ENCODE measurements at places on chromosomes 6 and 20. TPM values are rescaled to one million over a fixed set of nuclear protein-coding genes. Genes with fewer than 3 reads are reported as not detected.

Gene RIMS1
- total RNA-seq, result 22.2 TPM

Gene CPNE5
- total RNA-seq, result 1.3 TPM

GRCh38 chr20:10953437-10953836 is 279.6 kb upstream of the JAG1 start:
- no peak for DNase-seq

DNA sequence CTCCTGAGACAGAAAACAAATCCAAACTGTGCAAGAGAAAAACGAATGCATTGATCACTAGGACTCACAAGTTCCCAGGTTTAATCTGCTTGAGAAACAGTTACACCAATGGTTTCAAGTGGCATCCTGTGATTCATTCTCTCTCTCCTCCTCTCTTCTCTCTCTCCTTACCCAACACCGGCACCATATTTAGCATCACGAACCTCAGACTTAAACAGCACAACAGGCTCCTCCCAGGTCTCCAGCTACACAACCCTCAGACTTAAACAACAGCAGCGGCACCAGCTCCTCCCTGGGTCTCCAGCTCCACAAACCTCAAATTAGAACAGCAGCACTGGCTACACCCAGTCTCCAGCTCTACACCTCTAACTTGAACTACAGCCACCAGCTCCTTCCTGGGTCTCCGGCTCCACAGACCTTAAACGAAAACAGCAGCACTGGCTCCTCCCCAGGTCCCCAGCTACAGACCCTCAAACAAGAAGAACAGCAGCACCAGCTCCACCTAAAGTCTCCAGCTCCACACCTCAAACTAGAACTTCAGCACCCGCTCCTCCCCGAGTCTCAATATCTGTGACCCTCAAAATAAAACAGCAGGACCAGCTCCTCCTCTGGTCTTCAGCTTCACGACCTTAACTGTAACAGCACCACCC is 355.9 kb downstream of the PREX1 start:
- DNase-seq, result no peak

GRCh38 chr6:33959329-33959651 is 155.5 kb upstream of the MLN start:
- DNase-seq, result no peak

GRCh38 chr20:11861479-11861878 is 56.2 kb upstream of the BTBD3 start:
- peak; percentile 19 for DNase-seq

DNA sequence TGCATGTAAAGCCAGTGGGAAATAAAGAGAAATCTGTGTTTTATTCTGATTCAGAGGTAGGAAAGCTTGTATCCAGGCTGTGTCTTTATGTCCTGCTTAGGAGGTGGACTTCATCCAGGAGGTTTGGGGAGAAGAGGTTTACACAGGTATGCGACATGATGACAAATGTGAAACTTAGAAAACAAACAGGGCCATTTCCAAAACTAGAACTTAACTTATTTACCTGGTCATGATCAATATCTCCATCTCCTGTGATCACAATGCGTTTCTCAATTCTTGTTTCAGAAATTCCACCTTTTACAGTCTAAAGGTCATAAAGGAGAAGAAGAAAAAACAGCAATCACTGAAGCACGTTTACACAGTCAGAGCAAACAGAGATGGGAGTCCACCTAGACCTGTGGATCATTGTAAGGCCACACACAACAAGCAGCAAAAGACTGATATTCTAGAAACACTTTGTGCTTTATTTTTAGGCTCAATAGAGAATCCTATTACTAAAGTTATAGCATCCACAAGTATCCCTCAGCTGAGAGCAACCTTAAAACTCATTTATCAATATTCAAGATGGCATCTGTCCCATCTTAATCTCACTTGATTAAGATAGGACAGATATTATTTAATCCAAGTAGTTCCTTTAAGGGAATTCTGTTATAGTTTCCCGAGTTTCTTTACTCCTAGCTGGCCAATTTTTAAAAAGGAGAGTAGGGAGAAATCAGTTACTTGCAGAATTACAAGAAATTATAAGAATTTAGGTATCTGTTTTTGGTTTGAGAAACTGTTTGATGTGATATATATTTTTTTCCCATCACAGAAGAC is 36.4 kb downstream of the SMLR1 start:
- no peak for DNase-seq

DNA sequence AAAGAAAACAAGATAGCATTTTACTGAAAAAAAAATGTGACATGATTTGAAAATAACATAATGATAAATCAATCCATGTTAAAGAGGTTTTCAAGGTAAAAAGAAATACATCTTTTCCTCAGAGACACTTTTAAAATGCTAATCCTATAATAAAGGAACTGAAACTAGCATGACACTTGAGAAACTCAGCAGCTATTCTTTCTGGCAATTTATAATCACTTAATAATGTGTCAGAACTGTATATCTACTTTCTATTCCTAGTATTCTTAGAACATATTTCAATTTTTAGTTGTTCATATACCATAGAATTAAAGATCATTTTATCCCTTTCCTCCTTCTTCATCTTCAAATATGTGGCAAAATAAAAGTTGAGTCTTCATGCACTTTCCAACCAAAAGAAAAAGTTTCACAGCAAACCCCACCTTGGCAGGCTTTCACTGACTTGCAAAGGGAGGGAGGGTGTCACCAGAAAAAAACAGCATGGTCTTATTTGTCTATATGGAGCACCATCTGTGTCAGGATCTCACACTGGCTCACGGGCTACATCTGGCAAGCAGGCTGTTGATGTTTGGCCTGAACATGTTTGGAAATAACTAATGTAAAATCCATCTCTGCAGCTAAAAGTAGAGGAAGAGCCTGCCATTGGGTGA is 48.5 kb downstream of the FHL5 start:
- no peak for DNase-seq

GRCh38 chr20:37265152-37265551 is 3.5 kb upstream of the GHRH start:
- DNase-seq, result no peak
